ENCODE measurements at places on chromosomes 1 and 21. TPM values are rescaled to one million over a fixed set of nuclear protein-coding genes. Genes with fewer than 3 reads are reported as not detected.

The DNALI1 gene
- 6.0 TPM for total RNA-seq

The FTCD gene
- not detected for total RNA-seq

The ROR1 gene
- 3.0 TPM for total RNA-seq

The NR5A2 gene
- under 0.01 TPM for total RNA-seq

The TSPAN1 gene
- not detected for total RNA-seq

The KLHDC9 gene
- total RNA-seq: 0.31 TPM

The G0S2 gene
- 0.15 TPM for total RNA-seq

The OPRD1 gene
- total RNA-seq: 1.7 TPM

The PADI2 gene
- total RNA-seq: not detected

The TRAF5 gene
- 26.5 TPM for total RNA-seq

The TFB2M gene
- 38.6 TPM for total RNA-seq

The CA14 gene
- total RNA-seq: 77.8 TPM

The NAXE gene
- total RNA-seq: 147 TPM

The OR2L2 gene
- not detected for total RNA-seq

Measured in melanocyte of skin (primary cell).